ENCODE measurements at places on chromosomes 11 and 22.

DNA sequence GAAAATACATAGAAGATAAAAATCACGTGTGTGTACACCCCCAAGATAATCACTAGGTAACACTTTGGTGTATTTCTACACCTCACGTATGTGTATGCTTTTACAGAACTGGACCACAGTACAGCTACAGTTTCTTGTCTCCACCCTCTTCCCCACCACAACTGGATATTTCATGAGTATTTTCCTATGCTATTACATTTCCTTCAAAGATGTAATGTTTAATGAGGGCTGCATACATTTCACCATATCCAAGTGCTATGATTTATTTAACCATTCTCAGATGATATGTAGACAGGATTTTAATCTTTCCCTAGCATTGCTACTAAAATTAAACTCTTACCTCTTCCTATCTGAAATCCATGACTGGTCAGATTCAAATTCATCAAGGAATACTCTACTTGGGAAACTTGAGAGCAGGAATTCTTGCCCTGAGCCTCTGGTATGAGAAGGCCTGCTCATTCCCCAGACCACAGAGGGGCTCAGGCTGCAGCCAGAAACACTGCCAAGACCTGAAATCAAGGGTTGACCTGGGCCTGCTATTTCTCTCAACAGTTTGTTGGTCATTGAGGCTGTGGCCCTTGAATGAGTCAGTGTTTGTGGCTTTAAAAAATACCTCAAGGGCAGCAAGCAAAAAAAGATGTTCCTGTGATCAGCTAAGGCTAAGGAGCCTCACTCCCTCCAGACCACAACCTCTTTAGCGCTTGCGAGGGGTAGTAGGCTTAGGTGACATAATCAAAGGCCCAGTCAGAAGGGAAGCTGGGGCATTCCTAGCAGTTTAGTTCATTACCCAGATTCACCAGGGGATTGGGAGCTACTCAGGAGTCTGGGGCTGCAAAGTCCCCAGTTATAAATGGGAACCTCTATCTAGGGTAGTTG is 55.5 kb downstream of the ABTB2 start:
- no peak for DNase-seq

- no peak for DNase-seq
Observed at GRCh38 chr22:42764895-42765363, 44.3 kb upstream of the A4GALT start.

GRCh38 chr11:119056421-119056999 is 495 bp downstream of the HYOU1 start:
- DNase-seq: peak; percentile 57

GRCh38 chr22:31119026-31119717 is 3.6 kb upstream of the INPP5J start:
- DNase-seq: no peak

DNA sequence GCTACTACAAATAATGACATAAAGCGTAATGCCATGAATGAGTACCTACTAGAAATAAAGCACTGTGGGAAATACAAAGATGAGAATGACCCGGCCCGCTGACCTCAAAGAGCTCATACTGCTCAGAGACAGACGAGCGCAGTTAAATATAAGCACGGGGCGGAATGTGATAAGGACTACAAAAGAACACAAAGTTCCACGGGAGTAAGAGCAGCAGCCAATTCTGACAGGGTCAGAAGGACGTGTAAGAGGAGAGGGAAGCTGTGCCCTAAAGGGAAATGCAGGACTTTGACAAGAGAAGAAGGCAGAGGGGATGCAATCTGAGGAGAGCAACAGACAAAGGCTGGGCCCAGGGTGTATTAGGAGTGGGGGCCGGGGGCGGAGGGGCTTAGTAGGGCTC is 314.6 kb downstream of the LARGE1 start:
- no peak for DNase-seq

DNA sequence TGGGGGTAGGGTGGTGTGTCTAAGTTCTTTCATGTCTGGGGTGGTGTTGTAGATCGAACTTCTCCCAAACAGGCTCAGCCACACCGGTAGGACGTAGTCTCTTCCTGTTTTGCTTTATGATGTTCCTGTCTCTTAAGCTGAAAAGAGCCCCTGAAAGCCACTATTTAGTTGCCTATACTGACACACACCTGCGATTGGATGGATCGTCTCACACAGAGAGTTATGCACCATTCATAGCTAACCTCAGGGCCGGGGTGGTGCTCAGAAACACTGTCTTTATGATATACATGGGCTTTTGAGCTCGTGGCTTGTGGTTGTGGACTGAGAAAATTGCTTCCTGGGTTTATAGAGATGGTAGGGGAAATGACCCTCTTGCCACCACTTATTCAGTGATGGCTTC is 137.6 kb downstream of the TEAD1 start:
- DNase-seq: no peak

DNA sequence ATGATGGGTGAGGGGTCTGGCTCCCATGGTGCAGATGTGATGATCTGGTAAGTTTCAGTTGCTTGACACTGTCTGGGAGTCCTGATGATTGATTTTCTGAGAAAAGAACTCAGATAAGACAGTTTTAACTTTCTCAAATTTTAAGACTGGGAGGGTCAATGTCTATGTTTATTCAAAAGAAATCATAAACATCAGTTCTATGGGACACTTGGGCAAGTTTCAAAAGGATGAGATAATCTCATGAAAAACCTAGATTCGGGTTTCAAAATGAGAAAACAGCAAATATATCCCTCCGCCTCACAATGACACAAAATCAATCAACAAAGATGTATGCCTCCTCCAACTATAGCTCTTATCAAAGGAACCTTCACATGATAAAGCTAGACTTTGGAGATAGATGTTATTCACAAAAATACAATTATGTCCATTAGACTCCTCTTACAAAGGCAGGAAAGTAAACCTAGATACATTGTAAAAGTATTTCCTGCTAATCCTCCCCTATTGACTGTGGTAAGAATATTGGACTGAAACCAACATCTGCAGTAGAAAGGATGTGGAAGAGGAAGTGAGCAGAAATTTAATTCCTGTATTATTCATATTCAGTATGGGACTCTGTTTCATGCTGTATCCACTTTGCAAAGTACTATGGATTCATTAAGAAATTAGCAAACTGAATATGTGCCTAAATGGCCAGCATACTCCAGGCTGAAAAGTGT is 21.6 kb downstream of the SVIP start:
- no peak for DNase-seq

- no peak for DNase-seq
Observed at GRCh38 chr22:41263704-41264103, 22.3 kb downstream of the RANGAP1 start.

DNA sequence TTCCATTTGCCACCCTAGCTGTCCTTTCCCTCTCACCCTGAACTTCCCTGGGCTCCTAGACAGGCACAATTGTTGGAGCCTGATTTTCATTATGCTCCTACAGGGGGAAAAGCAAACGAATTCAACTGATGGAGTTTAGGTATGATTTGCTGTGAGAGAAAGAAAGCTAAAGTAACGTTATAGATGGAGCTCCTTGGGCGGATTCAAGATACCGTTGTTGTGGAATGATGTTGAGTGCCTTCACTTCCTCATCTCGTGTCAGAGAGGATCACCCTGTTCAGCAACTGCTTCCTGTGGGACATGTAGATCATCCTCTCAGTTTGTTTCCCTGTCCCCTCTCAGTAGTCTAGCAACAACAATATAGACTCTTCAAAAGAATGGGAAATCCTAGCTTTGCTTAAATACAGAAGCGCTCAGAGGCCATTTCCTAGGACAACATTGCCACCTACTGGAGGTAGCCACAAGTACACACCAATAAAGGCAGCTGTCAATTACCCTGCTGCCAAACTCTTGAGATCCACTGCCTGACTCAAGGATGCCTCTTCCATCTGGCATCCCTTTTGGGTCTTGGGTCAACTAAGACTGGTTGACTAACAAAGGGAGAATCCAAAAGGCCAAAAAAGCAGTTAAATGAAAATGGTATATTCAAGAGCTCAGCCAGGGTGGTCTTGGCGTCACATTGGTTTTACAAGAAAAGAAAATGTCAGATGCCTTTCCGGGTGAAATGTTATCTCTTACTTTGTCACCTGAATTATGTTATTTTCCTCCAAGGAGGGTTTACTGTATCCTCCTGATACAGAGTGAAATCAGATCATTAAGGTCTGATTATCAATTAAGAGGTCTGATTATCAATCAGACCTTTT is 13.5 kb upstream of the DTX4 start:
- peak; percentile 42 for DNase-seq

- no peak for DNase-seq
Observed at GRCh38 chr11:76677458-76677765, 6.9 kb upstream of the LRRC32 start.

DNA sequence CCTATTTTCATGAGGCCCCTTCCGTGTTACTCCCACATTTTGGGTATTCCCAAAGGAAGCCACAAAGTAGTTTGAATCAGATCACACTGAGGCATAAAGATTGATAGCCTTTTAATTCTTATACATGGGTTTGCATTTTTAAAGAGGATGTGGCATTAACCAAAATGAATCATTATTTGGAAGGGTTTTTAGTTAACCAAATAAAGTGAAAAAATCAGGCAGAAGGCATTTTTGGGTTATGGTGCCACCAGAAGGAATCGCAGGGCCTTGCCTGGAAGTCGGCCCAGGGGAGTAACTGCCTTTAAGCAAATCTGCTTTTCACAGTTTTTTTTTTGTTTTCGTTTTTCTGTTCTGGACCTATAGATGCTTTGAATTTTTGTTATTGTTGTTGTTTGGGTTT is 55.4 kb downstream of the HSD17B12 start:
- DNase-seq: no peak

GRCh38 chr22:50627642-50628542 is at the start of gene ARSA:
Gene ARSA, minus strand, starts transcription at chr22:50628152. Its CDS starts 373 bp downstream, at chr22:50627779.
- DNase-seq: peak; percentile 78

DNA sequence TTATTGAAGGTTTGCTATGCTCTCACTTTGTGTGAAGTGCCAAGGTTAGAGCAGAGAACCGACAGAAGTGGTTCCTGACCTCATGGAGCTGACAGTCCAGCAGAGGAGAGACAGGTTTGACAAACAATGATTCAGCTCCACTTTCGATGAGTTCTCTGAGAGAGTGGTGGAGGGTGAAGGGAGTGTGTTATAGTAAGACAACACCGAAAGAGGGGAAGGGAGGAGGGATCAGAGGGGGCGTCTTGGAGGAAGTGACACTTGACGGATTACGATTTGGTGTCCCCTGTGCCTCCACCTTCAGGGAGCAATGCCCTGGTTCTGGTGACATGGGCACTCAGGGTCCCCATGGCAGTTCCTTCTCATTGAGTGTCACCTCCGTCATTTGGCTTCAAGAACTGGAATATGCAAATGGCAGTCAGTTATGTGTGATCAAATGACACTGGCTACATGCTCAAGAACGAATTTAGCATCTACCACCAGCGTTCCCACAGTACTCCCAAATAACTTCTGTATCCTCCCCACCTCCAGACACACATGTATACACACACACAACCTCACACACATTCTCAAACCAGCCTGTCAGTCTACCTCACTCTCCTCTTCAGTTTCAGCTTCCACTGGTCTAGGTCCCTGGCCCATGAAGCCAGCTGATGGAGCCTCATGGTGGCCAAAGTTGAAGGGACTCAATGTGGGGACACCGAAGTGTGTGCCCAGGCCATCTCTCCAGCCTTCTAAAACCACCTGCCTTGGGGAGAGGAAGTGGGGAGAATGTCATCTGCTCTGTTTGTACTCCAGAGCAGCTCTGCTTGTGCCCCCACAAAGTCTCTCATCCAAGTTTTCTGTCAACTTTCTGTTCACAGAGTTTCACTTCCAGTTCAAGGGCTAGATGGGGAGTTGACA is 31.4 kb upstream of the NUP160 start:
- no peak for DNase-seq

DNA sequence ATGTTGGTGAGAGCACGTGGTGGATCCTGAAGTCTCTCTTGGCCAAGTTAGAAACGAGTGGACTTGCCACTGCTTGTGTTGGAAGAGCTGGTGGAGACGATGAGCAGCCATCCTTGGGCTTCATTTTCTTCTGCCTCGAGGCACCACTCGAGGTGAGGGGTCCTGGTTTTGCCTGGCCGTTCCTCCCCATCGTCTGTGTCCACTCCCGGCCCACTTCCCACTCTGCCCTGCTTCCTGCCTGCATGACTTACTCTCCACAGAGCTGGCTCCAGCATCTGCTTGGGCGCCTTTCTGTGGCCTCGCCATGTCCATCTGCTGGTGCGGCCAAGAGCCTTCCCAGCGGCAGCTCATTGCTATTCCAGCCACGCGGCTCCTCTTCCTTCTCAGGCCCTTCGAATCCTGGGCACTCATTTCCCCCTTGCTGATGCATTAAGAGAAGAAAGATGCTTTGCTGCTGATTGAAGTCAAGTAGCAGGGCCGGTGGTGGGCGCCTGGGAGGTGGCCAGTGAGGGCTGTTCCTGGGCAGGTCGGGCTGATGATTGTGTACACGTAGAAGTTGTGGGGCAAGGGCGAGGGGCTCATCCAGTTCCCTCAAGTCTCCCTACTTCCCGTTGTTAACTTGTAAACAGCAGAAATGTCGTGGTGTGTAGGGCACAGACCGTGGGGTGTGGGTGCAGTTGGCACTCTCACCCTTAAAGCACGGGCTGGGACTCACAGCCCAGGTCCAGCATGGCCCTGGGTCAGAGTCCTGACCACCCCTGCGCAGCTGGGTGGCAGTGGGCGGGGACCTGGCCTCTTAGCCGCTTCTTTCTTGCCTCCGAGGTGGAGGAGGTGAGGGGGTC is 292.0 kb downstream of the TBC1D22A start:
- no peak for DNase-seq

GRCh38 chr22:35840302-35840739 is 122.6 kb downstream of the APOL5 start:
- DNase-seq: no peak

GRCh38 chr22:22684580-22685561 is 40.5 kb downstream of the GGTLC2 start:
- DNase-seq: no peak

DNA sequence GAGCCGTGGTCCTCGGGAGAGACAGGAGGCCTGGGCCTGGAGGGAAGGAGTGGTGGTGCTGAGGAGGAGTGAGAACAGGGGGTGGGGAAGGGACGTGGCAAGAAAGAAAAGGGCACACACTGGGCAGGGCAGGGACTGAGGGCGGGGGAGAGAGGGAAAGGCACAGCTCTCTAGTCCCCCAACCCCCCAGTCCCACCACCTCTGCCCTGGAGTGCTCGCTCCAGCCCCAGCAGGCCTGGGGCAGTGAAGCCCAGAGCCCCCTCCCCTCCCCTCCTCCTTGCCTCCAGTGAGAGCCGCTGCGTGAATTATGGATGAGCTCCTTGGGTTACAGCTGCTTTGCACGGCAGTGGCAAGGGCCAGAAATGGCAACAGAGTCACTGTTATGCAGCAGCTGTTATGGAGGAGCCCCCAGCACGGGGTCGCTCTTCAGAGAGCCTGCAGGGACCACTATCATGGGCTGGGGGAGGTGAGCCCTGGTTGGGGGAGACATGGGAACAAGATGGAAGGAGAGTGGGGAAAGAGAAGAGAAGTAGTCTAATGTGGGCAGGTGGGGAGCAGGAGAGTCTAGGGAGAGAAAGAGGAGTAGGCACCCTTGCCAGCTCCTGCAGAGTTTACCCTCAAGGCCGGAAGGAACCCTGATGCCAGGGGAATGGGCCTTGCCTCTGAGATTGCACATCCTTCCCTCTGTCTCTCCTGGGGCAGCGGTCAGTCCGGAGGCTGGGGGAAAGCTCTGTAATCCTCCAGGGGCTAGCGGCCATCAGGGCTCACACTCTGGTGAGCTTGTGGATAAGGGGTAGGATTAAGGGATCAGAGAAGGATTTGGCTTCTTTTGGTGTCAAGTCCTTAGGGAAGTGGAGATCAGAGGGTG is 3.6 kb downstream of the RTN4RL2 start:
- DNase-seq: no peak

- peak; percentile 42 for DNase-seq
Observed at GRCh38 chr11:123062892-123063825, 1.2 kb upstream of the HSPA8 start.

- no peak for DNase-seq
Observed at GRCh38 chr22:24068717-24069297, 57.7 kb downstream of the CABIN1 start.

Measured in activated T-cell treated with anti-CD3 and anti-CD28 coated beads, Interleukin-2, amount 50 U/mL, for 1 hour (primary cell).